Midbrain (tissue), 1 donor: ENCODE measurements at places on chromosomes 16 and 17.
A peak's percentile ranks its signal among the peaks of the same experiment; 100 is the strongest.

DNA sequence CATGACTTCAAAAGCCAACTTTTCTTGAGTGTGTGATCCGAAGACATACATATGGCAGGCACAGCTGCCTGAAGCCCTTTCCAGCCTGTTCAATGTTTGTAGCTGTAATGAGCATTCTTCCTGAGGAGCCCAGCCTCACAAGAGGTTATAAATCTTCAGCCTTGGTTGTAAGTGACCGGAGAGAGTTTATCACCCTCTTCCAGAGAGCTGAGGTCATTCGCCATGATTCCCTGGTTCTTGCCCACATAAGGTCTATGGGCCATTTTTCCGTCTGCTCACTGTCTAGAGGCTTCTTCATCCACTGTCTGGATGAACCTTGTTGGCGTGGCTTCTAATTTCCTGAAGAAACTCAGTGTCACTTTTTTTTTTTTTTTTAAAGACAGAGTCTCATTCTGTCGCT lies 9.7 kb upstream of the CSF3 start:
- DNase-seq, result no peak

DNA sequence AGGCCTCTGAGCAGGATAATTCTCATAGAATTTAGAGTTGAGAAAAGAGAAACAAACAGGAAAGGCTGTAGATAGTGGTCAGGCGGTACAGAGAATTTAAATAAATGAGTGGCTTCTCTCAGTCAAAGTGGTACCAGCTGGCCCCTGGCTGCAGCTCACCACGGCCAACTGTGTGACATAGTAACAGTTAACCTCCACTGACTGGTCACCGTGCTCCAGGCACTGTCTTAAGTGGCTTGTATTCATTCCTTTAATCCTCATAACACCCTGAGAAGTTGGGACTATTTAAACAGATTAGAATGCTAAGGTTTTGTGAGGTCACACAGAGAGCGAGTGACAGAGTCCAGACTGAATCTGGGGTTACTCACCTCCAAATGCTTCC lies 108.9 kb downstream of the GNAO1 start:
- no peak for DNase-seq

- DNase-seq, result no peak
Measured at GRCh38 chr16:81592353-81592866, 147.8 kb downstream of the CMIP start.

DNA sequence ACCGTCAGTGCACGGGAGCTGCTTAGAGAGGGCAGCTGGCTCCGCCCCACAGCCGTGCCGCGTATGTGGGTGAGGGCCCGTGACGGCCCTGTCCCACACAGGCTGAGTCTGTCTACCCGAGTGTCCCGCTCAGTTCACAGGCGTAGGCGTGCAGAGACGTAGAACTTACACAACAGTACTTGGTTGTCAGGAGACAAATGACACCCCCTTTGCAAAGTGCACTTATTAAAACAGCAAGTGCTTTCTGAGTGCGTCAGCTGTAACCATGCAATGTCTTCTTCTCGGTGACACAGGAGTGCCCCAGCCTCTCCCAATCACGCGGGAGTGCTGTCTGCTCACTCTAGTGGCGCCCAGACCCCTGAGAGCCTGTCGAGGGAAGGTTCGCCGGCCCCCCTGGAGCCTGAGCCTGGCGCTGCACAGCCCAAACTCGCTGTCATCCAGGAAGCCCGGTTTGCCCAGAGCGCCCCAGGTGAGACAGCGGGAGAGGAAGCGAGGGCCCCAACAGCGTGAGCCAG lies 64.2 kb downstream of the FOXK2 start:
- DNase-seq, result no peak

GRCh38 chr17:27525836-27526603 lies 69.8 kb downstream of the KSR1 start:
- DNase-seq, result no peak

GRCh38 chr16:83031524-83031923 lies 404.8 kb downstream of the CDH13 start:
- DNase-seq, result no peak

DNA sequence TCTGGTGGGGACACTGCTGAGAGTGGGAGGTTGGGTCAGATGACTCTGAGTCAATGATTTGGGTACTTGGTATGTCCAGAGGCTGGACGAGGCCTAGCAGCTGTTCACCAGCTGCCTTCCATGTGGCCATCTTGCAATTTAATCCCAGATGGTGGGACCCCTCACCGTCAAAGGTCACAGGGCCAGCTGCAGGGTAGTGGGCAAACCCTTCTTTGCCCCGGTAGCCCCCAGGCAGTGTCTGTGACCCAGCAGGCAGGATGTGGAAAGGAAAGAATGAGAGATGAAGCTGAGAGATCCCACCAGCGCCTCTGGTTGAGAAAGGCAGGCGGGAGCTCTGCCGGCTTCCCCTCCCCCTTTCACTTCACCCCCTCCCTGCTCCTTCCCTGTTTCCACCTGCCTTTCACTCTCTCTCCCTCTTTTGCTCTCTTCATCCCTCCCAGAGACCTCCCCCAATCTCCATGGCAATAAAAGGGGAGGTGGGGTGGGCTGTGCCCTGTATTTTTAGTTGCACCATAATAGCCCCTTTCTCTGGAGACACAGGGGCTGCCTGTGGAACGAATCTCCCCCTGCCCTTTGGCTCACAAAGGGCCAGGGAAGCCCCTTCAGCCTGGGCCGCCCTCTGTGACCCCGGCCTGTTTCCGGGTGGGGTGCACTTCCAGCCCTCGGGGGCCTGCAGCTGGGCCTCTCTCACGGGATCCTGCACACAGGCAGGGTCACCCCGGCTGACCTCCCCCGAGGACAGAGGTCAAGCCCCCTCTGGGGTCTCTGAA lies 20.2 kb downstream of the CDK5RAP3 start:
- DNase-seq, result no peak

DNA sequence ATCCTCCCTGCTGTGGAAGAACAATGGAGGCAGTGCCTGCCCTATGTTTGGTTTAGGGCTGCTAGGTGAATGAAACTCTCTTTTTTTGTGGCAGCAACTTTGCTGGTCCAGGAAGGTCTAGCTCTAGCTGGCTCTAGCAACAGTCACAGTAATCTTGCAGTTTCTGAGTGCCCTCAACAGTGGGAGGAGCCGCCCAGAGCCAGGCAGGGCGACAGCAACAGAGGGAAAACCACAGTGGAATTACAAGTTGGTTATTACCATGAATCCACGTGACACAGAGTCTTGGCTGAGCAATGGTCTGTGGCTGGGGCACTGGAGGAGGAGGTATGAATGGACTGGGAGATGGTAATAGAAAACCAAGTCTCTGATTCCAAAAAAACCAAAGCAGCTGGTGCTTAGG lies 10.3 kb downstream of the HSPB9 start:
- DNase-seq, result peak; percentile 80

DNA sequence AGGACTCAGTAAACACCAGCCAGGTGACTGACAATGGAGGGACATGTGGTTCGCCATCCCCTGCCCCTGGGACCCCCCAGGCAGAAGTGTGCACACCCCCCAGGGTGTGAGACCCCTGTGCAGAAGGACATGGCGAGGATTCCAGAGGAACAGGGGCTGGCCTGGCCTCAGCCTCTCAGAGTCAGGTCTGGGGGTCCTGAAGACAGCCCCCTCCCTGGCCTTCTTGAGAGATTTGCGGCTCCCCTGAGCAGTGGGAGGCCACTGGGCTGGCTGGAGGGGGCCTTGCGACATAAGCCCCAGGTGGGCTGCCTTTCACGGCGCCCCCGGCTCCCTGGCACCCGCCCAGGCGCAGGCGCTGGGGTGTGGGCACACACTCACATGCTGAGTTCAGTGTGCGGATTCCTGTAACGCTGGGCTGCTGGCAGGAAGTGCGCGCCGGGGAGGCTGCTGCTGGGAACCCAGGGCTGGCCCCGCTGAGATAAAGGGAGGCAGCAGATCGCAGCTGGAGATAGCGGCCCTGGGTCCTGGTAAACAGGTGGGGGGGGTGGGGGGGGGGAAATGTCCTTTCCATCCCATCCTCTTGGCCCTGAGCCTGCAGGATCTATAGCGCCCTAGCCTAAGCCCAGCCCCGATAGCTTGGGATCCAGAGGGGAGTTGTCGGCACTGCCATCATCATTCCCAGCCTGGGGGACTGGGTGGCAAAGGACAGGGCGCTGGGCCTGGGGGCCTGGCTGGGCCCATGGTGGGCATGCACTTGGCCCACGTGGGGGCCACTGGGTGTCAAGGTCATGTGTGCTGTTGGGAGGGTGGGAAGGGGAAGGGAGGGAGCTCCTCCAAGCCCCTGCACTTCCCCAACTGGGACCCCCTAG lies 27.1 kb downstream of the TMEM235 start:
- no peak for DNase-seq

- DNase-seq, result no peak
Measured at GRCh38 chr17:62179525-62180161, 114.6 kb upstream of the MED13 start.

- no peak for DNase-seq
Measured at GRCh38 chr17:29723278-29724047, 100.8 kb upstream of the CORO6 start.

- DNase-seq, result no peak
Measured at GRCh38 chr16:86608301-86608747, 30.0 kb downstream of the FOXL1 start.

DNA sequence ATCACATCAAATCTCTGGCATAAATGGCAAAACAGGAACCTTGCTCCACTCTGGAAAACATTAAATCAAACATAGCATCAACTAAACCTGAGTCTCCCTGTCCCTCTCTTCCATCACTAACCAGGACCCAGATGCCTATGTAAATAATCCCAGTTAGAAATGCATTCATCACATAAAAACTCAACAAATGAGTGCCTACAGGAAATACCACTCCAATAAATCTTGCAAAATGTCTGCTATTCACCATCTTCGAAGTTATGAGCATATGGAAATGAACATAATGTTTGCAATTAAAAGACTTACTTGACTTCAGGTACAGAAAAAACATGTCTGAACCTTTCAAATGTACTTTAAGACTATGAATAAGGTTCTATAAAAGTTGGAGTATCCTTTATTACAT lies 425.0 kb downstream of the CDH11 start:
- DNase-seq, result no peak

DNA sequence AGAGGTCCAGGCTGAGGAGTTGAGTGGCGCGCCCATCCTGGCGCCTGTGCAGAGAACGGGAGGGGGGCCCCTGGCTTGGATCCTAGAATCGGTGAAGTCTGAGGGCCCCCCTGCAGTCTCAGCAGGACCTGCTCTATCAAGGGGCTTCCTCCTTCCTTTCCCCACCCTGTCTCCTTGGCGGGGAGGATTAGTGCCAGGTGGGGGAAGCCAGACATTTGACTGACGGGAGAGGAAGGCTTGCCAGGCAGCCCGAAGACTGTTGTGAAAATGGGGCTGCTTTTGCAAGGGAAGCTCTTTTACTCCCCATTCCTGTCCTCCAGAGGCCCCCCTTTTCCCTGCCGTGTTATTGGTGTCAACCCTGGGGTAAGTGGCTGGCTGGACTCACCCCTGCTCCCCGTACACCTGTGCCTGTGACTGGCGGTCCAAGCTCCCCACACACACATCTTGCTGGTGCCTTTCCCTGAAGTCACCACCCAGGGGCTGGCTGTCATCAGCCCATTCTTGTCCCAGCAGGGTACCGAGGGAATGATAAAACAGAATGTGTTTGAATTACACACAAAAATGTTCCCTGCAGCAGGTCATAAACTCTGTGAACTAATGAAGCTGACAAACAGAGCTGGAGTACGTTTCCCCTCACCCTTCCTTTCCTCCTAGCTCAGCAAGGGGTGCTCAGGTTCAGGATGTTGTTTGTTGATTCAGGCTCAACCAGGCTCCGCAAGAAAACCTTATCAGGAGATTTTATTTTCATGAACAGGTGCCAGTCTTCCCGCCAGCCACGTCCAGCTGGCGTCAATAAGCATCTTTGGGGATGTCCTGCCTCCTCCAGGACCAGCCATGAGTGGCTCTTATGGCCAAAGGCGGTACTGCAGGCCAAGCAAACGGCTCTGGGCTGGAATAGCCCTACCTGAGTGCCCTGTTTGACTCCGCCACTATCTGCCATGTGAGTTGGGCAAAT lies 4.4 kb upstream of the ARMC7 start:
- DNase-seq, result no peak

DNA sequence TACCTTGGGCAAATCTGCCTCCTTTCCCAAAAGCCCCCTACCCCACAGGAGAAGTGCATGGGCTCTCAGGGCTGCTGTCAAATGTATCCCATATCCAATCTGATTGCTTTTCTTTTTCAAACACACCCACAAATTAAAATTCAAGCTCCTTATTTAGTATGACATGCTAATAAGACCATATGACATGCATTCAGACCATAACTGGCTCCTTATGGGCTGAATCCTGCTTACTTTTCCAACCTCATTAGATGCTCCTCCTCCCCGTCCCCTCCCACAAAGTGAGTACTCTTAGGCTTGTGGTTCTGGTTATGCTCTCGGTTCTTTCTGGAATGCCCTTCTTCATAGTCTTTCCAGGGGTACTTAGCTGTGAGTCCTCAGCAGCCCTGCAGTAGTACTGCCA lies 59.0 kb upstream of the TOM1L1 start:
- no peak for DNase-seq
